ENCODE measurements at places on chromosomes 7 and 10.

GRCh38 chr10:1227510-1228402, 171.6 kb downstream of the WDR37 start:
- no peak for DNase-seq

DNA sequence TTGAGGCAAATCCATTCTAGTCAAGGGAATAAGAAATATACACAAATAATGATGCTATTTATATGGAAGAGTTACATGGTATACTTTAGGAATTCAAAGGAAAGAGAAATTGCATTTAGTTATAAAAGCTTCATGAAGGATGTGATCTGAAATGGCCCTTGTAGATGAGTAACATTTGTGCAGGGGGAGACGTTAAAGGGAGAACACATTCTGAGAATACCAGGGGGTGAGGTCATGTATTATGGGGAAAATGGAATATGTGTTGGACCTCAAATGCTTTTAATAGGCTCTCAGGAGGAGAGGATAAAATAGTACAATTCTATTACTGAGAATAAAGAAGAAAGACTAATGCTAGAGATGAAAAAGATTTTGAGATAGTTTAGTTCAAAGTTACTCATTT, 122.5 kb upstream of the NOBOX start:
- no peak for DNase-seq

- no peak for DNase-seq
Measured at GRCh38 chr7:39248692-39249090, 271.0 kb downstream of the POU6F2 start.

- no peak for DNase-seq
Measured at GRCh38 chr10:21649454-21649872, 115.4 kb downstream of the MLLT10 start.

DNA sequence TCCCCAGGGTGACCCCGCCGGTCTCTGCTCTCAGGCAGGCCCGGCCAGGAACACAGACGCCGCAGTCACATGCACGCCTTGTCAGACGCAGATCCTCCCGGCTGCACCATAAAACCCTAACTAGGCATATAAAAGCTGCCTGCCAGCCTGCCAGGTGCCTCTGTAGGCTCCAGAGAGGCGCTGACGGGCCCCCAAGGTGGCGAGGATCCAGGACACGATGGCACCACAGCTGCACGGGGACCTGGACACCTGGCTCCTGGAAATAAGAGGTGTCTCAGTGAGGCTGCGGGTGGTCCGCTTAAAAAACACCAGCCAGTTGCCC, 21.9 kb upstream of the GDF10 start:
- no peak for DNase-seq

DNA sequence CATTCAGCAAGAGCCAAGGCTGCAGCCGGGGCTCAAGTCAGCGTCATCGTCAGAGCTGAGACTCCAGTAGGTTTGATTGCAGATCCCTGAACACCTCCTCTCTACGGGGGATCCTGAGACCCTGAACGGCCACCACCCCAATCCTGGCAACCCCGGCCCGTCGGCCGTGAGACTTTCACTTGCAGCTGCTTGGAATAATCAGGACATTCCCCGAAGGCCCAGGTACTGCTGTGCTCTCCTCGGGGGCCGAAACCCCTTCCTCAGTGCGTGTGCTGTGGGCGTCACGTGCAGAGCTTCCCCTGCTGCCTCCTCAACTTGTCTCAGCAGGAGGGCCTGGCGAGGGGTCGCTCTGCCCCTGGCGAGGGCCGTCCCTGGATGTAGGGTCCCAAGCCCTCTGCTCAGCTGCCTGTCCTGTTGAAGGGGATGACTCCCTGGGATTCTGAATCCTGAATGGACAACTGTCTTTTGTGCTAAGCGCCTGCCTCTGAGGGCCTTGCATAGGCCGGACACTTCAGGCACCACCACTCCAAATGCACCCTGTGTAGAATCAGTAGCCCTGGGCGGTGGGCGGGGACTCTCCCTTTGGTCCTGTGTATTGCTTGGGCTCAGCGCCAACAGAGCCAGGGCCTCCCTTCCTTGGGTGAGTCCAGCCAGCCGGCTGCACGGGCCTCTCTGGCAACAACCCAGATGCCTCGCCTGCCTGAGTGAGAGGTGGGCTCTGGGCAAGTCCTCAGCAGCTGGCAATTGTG, 63.8 kb upstream of the EBF3 start:
- DNase-seq, result no peak

GRCh38 chr7:142334236-142334635, 76.4 kb upstream of the PRSS58 start:
- no peak for DNase-seq

- DNase-seq, result peak; percentile 57
Measured at GRCh38 chr10:89563861-89564478, 28.6 kb upstream of the SLC16A12 start.

DNA sequence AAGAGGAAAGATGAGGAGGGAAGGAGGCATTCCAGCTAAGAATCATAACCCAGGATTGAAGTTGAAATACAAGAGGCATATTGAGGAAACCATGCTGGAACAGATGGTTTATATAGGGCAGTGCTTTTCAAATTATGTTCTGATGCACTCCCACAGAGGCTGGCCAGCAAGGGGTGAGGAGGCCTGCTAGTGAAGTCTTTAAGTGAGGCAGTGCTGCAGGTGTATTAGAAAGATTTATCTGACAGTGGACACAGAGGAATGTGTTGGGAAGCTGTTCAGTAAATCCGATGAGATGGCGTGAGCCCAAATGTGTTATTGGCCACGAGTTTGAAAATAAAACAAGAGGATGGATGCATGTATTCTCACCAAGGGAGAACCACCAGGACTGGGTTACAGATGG, 28.6 kb downstream of the REEP3 start:
- no peak for DNase-seq

DNA sequence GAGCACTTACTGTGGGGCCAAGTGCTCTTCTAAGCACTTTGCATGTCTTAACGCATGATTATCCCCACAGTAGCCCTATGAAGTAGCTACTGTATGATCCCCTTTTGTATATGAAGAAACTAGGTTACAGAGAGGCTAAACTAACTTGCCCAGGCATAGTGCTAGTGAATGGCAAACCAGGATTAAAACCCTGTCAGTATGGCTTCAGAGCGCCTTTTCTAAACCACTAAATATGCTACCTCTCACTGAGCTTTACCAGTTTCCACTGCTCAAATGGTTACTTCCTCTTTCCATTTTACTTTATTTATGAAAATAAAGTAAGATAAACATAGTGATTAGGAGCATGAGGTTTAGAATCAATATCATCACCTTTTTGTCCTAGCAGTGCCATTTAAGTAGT, 73.6 kb downstream of the PODXL start:
- no peak for DNase-seq

- DNase-seq, result no peak
Measured at GRCh38 chr7:85381212-85381611, 194.4 kb upstream of the SEMA3D start.

GRCh38 chr7:107115762-107116540, 52.9 kb upstream of the HBP1 start:
- no peak for DNase-seq

Data from GM13976 (cell line).